Activated CD4-positive, alpha-beta T cell treated with anti-CD3 and anti-CD28 coated beads, Interleukin-2, Interleukin-6, amounts not matched to agents 100 ng/mL and 50 ng/mL, durations not matched to agents 16 hours and 8 hours (primary cell): ENCODE measurements at places on chromosomes 2 and 18.
A peak's percentile ranks its signal among the peaks of the same experiment; 100 is the strongest.

- DNase-seq, result no peak
Measured at GRCh38 chr2:38765551-38765950, 12.5 kb upstream of the GEMIN6 start.

GRCh38 chr2:120632796-120633646 lies 102.6 kb upstream of the GLI2 start:
- no peak for DNase-seq

DNA sequence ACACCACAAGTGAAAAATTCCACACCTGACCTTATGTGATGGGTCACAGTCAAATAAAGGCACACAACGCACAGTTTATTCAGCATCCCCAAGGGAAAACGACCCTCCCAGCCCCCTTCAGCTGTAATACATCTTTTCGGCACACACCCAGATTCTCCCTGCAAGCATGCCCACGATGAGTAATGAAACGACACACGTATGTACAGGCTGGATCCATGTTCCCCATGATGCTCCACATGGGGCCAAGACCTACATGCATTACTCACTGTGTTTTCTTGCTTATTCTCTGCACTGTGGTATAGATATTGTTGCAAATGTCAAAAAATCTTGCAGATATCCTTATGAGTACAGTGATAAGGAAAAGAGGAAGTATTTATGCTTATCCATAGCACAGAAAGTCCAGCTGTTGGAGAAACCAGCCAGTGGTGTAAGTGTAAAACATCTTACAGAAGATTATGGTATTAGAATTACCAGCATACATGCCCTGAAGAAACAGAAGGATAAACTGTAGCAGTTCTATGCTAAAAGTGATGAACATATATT lies 32.5 kb upstream of the SGPP2 start:
- DNase-seq, result no peak

- peak; percentile 97 for DNase-seq
Measured at GRCh38 chr2:203706403-203706802, at the start of gene CD28. CD28 (plus strand) TSS chr2:203706639; CDS start chr2:203706697, 58 bp downstream.

DNA sequence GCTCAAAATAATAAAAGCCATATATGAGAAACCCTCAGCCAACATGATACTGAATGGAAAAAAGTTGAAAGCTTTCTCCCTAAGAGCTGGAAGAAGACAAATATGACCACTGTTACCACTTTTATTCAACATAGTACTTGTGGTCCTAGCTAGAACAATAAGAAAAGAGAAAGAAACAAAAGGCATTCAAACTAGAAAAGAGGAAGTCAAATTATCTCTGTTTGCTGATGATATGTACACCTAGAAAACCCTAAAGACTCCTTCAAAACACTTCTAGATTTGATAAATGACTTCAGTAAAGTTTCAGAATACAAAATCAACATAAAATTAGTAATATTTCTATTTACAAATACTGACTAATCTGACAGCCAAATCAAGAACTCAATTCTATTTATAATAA lies 328.8 kb upstream of the GCFC2 start:
- DNase-seq, result no peak

GRCh38 chr2:75202359-75202758 lies 3.0 kb upstream of the TACR1 start:
- DNase-seq, result no peak

GRCh38 chr2:10668402-10669012 lies 21.3 kb downstream of the NOL10 start:
- peak; percentile 72 for DNase-seq

- no peak for DNase-seq
Measured at GRCh38 chr2:138428710-138429440, 72.7 kb upstream of the SPOPL start.

DNA sequence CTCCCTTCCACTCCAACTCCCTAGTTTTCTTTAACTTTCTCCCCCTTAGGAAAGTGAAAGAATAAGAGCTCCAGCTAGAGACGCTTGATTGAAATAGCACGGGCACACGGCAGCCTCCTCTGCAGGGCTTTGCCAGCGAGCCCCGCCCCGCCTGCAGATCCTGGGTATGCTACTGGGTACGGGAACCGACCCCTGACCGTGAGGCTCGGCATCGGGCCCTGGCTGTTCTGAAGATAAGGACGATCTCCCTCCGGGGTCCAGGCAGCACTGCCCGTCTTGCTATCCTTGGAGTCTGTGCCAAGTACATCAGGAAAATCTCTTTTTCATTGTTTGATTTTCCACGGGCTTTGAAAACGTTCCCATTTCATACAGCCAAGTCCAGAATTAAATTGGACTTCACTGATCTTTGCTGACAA lies 284.5 kb downstream of the MTX2 start:
- peak; percentile 19 for DNase-seq

DNA sequence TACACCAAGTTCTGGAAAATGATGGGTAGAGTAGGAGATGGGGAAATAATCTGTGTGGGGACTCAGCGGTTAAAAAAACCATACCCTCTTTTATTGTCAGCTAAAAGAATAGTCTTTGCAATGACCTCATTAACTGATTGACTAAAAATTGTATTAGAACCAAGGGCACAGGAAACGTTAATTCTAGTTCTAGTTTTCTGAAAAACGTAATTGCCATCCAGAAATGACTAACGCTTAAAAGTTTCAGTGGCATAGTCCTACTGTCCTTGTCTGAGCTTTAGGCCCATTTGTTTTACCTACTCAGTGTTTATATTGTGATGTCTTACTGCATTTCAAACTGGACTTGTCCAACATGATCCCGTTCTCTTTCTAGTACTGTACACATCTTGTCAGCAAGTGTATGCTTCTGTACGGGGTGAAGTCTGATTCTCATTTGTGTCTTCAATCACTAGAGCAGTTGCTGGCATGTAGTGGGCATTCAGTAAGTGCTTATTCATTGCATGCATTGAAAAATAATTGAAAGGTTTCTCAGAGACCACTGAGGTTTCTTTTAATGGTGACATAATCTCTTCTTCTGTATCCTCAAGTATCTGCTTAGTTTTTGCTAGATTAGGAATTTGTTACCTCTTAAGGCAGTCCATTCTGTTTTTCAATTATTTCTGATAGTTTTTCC lies 81.5 kb downstream of the ZNF407 start:
- peak; percentile 51 for DNase-seq

GRCh38 chr2:238600506-238601432 lies 174.0 kb downstream of the ASB1 start:
- DNase-seq, result no peak

DNA sequence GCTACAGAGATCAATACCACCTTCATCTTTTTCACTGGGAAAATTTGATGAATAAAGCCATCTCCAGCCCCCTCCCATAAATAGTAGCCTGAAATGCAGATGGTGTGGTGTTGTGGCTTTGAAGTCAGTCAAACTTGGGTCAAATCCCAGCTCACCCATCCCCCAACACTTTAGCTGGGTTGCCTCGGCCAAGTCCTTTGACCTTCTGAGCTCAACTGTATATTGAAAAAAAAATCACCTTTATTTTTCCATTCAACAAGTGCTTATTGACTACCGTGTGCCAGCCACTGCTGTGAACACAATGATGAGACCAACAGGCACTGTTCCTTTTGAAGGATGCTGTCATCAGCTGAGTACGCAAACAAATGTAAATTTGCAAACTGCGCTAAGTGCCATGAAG lies 35.1 kb upstream of the NTSR2 start:
- DNase-seq, result no peak
